ENCODE measurements at places on chromosomes 2 and 18.

GRCh38 chr18:51621113-51621863 lies 423.8 kb upstream of the MEX3C start:
- DNase-seq: no peak

- no peak for DNase-seq
Observed at GRCh38 chr18:9711361-9712129, 3.4 kb downstream of the RAB31 start.

DNA sequence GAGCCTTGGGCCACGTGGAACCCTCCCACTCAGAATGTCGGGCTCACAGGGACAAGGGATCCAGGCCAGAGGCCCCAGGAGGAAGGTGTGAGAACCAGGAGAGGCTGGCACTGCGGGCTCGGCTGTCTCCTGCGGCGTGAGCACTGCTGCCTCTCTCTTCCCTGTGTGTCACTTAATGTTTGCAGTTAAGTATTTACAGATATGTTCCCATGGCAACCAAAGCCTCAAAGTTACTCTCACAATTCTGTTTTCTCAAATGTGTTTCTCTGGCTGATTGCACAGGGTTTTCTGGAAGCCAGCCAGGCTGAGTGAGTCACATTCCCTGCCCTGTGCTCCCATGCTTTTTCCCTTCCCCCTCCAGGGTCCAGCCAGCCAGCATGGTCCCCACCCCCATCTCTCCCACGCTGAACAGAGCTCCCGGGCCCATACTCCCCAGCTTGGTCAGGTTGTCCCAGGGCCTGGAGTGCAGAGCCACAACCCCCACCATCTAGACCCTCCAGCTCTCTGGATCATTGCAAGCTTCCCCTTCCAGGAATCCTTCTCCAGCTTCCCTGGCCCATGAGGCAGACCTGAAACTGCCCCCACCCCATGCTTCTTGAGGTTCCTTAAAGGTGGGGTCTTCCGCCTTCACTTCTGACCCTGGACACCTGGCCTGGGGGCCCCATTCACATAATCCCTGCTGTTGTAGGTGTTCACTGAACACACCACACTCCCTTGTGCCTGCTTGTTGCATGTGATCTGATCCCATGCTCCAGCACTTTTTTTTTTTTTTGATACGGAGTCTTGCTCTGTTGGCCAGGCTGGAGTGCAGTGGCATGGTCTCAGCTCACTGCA lies 265.9 kb downstream of the CELF4 start:
- no peak for DNase-seq

DNA sequence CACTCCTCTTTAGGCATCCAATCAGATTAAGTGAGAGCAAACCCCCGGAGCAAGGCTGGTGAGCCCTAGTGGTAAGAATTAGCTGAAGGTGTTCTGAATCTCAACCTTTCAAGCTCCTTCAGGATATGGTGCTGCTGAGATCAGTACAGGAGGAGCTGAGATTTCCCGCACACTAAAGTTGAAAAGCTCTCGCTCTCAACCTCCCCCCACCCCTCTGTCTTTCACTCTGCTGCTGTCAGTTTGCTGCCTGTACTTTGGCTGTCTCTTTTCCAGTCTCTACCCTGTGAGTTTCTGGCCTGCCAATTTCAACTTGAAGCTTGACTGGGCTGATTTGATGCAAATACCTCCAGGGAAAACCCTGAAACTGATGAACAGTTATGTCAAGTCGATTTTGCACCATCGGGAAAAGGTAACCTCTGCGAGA lies 15.7 kb downstream of the ZEB2 start:
- no peak for DNase-seq

GRCh38 chr2:46073540-46074046 lies 223.6 kb upstream of the EPAS1 start:
- DNase-seq: no peak

DNA sequence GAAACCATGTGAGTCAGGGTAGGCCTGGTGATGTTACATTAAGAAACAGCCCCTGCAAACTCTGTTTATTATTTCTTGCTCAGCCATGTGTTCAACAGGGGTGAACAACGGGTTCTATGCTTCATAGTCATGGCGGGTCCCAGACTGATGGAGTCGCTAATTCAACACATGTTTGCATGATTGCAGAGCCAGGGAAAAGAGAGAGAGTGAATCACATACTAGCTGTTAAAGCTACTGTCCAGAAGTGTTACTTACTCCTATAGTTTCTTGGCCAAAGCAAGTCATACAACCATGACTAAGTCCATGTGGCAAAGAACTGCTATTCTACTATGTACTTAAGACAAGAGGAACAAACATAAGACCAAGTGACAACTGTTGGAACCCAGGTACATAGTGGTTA lies 241.2 kb upstream of the SKOR2 start:
- DNase-seq: no peak

- DNase-seq: no peak
Observed at GRCh38 chr2:99481527-99481926, 8.3 kb downstream of the REV1 start.
